ENCODE measurements at places on chromosomes 12 and 14.

DNA sequence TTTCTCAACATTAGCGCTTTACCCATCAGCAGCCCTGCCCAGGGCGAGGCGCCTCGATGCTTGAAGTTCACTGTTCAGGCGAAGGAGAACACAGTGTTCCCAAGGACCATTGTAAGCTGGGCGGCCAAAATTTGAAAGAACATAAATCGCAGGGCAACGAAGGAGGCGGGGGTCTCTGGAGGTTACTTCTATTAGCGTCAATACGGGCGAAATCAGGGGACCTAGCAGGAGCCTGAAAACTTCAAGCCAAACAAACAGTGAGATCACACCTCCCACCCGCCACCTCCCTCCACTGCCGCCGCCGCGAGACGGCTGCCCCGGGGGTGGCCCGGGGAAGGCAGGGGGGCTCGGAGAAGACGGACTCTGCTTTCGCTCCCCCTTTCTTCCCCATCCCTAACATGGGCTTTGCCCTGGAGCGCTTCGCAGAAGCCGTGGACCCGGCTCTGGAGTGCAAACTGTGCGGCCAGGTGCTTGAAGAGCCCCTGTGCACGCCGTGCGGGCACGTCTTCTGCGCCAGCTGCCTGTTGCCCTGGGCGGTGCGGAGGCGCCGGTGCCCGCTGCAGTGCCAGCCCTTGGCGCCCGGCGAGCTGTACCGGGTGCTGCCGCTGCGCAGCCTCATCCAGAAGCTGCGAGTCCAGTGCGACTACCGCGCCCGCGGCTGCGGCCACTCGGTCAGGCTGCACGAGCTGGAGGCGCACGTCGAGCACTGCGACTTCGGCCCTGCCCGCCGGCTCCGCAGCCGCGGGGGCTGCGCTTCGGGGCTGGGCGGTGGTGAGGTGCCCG is at the start of gene PDZRN4:
Gene PDZRN4 (plus strand): TSS at position 263 of the 783 bp plus-strand sequence.
- peak; percentile 83 for DNase-seq

DNA sequence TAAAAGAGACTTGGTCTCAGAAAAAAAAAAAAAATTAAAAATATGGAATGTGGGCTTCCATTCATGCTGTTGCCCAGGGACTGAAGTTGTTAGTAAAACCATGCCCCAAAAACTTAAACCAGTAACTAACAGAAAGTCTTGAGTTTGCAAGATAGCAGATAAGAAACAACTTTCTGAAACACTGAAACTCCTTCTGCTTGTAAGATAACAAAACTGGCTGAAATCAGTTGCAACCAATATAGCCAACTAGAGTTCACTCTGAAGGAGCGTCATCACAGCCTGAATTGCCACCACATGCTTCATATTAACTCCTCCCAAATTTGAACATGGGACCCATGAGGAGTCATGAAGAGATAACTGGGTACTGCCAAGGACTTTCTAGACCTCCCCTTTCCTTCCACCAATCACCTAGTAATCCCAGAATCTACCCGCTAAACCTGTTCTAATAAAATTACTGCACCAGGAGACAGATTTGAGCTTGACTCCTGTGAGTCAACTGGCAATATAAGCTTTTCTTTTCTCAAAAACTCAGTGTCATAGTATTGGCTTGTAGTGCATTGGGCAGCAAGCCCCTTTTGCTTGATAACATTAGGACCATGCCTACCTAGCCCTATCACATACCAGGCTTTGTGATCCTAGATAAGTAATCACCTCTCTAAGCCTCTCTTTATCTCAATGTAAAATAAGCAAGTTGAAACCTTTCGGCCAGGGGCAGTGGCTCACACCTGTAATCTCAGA is 53.6 kb downstream of the R3HDM2 start:
- DNase-seq = no peak

- DNase-seq = no peak
Measured at GRCh38 chr14:92014040-92014439, 25.8 kb downstream of the TRIP11 start.

DNA sequence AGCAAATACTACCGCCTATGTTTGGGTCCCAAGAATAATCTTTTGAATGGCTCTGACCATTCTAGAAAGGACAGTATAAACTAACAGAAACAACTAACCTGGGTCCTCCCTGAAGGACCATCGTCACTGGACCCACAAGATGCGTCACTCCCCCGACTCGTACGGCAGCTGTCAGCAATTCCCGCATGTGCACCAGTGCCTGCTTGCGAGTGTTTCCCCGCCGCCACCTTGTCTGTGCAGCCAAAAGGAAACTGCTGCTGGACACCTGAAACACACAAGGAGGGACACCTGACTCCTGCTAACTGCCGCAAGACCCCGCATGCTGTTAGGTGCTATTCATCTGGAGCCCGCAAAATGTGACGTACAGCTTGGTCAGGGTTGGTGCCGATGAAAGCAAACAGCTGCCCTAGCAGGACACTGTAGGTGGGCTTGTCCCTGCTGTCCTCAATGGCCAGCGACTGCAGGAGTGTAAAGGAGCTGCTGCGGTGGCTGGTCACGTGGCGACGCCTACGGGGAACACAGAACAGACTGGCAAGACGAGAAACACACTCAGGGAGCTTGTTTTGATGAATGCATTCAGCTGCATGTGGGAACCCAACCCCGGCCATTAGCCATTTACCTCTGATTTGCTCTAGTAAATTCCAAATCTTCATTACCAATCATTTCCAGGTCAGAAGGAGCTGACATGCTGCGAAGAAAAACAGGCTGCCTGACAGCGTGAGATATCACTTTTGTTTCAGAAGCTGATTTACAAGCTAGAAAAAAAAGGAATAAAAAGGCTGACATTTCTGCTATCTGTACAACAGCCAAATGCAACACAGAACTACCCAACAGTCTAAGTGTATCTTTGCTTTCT is 118.1 kb downstream of the TRAFD1 start:
- DNase-seq = peak; percentile 24

DNA sequence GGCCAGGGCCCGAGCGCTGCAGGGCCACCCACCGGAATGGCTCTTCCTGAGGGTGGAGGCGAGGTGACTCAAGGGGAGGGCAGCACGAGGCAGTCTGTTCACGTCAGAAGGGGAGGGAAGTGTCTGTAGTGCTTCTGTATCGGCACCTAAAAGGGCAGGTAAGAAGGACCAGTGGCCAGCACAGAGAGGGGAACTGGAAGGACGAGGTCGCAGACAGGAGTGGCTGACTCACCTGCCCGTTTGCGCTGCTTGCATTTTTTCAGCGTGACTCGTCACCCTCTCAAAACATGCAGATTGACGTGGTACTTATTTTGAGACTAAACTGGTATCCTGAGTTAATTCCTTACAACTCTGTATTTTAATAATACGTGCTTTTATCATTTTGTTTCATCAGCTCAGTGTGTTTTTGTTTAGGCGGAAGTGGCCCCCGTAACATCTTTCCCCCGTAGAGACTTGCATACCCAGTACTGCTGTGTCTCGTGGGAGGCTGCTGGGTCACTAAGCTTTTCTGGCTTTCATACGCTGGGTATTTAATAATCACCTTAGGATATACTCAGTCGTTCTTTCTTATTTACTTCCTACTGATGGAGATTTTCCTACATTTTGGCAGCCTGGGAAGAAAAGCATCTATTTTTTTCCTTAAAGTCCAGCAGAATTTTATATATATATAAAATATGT is 26.4 kb downstream of the SFSWAP start:
- no peak for DNase-seq

DNA sequence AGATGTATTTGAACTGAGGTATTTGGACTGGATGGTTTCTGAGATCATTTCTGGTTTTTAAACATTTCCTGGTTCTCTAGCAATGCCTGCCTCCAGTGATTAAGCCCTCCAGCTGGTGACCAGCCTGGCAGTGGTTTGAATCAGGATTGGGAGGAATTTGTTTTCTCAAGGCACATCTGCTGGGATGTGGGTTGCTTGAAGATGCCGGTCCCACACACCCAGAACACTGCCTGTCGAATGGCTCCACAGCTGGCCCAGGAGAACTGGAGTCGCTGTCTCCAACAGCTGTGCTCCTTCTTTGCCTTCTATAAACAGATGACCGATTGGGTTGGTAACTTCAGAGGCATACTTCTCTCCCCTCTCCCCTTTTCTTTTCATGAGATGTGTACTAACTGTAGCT is 258.0 kb upstream of the DDHD1 start:
- DNase-seq = peak; percentile 10

Data from right kidney (tissue), 9 donors.